ENCODE measurements at places on chromosomes 1 and 21.

GRCh38 chr1:179001451-179001850 lies 24.2 kb upstream of the FAM20B start:
- no peak overlapping the region for H3K4me3 ChIP-seq
- no peaks in the 10 kb centered on the region for H3K36me3 ChIP-seq
- no peaks in the 10 kb centered on the region for H3K27me3 ChIP-seq
- no peak overlapping the region for H3K27ac ChIP-seq
- DNase-seq = no peak
- peaks cover 6% of the 10 kb centered on the region for H3K4me1 ChIP-seq

GRCh38 chr1:234111458-234112142 lies 207.1 kb downstream of the SLC35F3 start:
- DNase-seq = no peak
- H3K36me3 ChIP-seq = no peaks in the 10 kb centered on the region
- H3K27me3 ChIP-seq = no peaks in the 10 kb centered on the region
- no peak overlapping the region for H3K4me3 ChIP-seq

- H3K4me1 ChIP-seq = no peaks in the 10 kb centered on the region
- no peak overlapping the region for H3K4me3 ChIP-seq
- no peaks in the 10 kb centered on the region for H3K27me3 ChIP-seq
- H3K27ac ChIP-seq = no peak overlapping the region
- no peaks in the 10 kb centered on the region for H3K36me3 ChIP-seq
Observed at GRCh38 chr1:231575472-231575871, 47.0 kb downstream of the TSNAX start.

- H3K4me3 ChIP-seq = no peak overlapping the region
- no peaks in the 10 kb centered on the region for H3K36me3 ChIP-seq
- H3K27ac ChIP-seq = no peak overlapping the region
- no peak for DNase-seq
- H3K4me1 ChIP-seq = no peaks in the 10 kb centered on the region
Observed at GRCh38 chr1:229238674-229239415, 32.1 kb upstream of the RAB4A start.

- DNase-seq = no peak
- H3K36me3 ChIP-seq = peaks cover 22% of the 10 kb centered on the region
- H3K4me3 ChIP-seq = no peak overlapping the region
Observed at GRCh38 chr1:92307980-92308379, 9.1 kb downstream of the RPAP2 start.

DNA sequence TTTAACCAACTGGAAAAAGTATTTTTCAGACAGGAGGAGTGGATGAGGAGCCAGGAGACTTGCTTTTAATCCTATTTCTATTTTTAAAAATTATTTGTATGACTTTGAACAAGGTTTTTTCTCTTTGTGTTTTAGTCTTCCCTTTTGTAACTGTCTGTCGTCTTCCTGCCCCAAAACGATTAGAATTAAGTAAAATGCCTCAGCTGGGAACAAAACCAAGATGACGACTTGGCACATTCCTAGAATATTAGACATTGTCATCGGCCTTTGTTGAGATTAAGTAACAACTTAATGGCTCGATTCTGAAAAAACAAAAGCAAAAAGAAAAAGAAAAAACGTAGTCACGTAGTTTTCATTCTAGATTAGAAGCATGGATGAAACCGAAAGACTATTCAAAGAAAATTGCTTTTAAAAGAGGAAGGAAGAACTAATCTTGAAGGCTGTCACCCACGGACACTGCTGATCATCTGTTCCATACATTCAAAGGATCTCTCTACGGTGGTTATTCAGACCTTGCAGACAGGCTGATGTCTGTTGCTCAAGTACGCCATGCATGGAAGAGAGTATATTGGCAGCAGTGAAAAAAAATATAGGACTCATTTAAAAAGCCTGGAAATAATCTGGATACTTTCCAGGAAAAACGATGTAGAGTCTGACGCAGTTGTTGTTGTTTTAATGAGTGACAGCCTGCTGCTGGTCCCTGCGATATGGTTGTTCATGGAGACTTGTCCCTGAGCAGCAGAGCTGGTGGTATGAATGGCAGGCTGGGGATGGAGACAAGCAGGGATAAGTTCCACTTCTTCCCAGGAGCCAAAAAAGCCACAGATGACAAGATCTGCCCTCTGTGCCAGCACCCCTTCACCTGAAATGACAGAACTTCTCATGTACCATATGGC lies 16.8 kb downstream of the GNG4 start:
- no peak for DNase-seq
- no peaks in the 10 kb centered on the region for H3K36me3 ChIP-seq
- no peak overlapping the region for H3K4me3 ChIP-seq
- H3K4me1 ChIP-seq = no peaks in the 10 kb centered on the region
- no peak overlapping the region for H3K27ac ChIP-seq

DNA sequence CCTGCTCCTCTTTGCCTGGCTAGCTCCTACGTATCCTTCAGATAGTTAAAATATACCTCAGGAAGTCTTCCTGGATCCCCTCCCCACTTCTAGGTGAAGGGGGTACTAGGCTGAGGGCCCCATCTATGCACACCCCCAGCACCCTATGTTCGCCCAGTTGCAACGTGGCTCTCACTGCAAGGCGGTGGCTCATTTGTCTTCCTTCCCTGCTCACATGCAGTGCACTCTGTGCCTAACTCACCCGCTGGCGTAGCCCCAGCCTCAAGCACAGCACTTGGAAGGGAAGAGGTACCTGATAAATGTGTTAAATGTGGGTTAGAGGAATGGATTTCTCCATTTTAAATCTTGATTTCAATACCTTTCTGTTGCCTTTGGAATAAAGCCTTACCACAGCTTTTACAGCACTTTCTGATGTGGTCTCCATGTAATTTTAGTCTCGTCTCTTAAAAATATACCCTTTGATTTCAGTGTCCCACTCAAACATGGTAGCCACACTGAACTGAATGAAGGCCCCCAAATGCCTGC lies 39.3 kb downstream of the L1TD1 start:
- H3K4me3 ChIP-seq = no peak overlapping the region
- no peaks in the 10 kb centered on the region for H3K27me3 ChIP-seq
- H3K36me3 ChIP-seq = no peaks in the 10 kb centered on the region
- no peak for DNase-seq
- H3K4me1 ChIP-seq = no peaks in the 10 kb centered on the region
- no peak overlapping the region for H3K27ac ChIP-seq

- DNase-seq = no peak
- no peaks in the 10 kb centered on the region for H3K36me3 ChIP-seq
- no peak overlapping the region for H3K4me3 ChIP-seq
- H3K27me3 ChIP-seq = no peaks in the 10 kb centered on the region
- no peaks in the 10 kb centered on the region for H3K4me1 ChIP-seq
Observed at GRCh38 chr21:24509131-24509530, 1098.2 kb downstream of the MRPL39 start.

DNA sequence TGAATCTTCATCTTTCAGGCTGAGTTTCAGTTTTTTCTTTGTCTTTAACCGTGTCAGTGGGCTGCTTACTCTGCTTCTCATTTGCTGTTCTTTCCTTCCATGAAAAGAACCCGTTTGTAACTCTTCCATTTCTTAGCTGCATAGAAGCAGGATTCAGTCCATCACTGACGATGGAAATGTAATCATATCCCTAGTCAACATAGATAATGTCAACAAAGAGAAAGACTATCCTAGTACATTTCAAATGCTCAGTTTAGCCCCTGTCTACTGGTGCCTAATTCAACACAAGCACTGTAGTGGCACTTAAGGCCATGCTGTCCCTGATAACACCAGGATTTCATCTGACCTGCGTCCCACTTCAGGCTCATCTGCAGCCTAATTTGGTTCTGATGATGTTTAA lies 376 bp downstream of the GBP1 start:
- no peaks in the 10 kb centered on the region for H3K27me3 ChIP-seq
- peaks cover 10% of the 10 kb centered on the region for H3K4me1 ChIP-seq
- peak overlapping the region; percentile 56 for H3K4me3 ChIP-seq
- peak overlapping the region; percentile 74 for H3K27ac ChIP-seq

DNA sequence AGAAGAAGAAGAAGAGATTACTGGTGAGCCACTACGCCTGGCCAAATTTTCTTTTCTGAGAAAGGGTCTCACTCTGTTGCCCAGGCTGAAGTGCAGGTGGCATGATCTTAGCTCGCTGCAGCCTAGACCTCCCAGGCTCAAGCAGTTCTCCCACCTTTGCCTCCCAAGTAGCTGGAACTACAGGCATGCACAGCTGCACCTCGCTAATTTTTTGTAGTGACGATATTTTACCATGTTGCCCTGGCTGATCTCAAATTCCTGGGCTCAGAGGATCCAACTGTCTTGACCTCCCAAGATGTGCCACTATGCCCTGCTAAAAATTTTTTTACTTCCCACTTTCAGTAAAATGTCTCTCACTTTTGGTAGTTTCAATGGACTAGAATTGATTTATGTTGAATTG lies 24.4 kb downstream of the TMEM200B start:
- DNase-seq = no peak
- H3K27ac ChIP-seq = no peak overlapping the region
- H3K36me3 ChIP-seq = peaks cover 59% of the 10 kb centered on the region
- no peaks in the 10 kb centered on the region for H3K4me1 ChIP-seq
- no peak overlapping the region for H3K4me3 ChIP-seq
- H3K27me3 ChIP-seq = no peaks in the 10 kb centered on the region

- no peaks in the 10 kb centered on the region for H3K36me3 ChIP-seq
- H3K4me3 ChIP-seq = no peak overlapping the region
- no peaks in the 10 kb centered on the region for H3K4me1 ChIP-seq
Observed at GRCh38 chr21:41596241-41596925, 88.4 kb upstream of the TMPRSS2 start.

- H3K27me3 ChIP-seq = no peaks in the 10 kb centered on the region
- no peak overlapping the region for H3K4me3 ChIP-seq
- H3K27ac ChIP-seq = peak overlapping the region; percentile 97
- H3K4me1 ChIP-seq = peaks cover 55% of the 10 kb centered on the region
Observed at GRCh38 chr1:40379785-40380452, 6.4 kb downstream of the SMAP2 start.

DNA sequence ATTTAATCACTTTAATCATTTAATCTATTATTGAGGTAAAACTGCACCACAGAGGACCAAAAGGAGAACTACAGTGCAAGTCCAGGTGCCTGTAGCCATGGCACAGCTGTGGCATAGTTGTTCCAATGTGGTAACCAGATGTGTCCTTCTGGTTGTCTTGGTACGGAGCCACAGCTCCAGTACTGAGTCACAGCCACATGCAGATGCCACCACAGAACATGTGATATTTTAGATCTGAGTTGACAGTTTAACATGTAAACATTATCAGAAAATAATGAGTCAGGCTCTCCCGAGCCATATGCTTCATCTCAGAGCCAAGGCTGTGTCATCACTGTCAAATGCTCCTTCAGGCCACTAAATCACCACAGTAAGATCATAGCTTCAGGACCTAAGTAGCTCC lies 56.4 kb upstream of the RGS7 start:
- H3K4me3 ChIP-seq = no peak overlapping the region
- no peak overlapping the region for H3K27ac ChIP-seq
- H3K4me1 ChIP-seq = no peaks in the 10 kb centered on the region
- H3K36me3 ChIP-seq = no peaks in the 10 kb centered on the region
- no peaks in the 10 kb centered on the region for H3K27me3 ChIP-seq
- DNase-seq = no peak

GRCh38 chr1:234745276-234745675 lies 135.3 kb upstream of the IRF2BP2 start:
- H3K36me3 ChIP-seq = no peaks in the 10 kb centered on the region
- no peak for DNase-seq
- no peak overlapping the region for H3K4me3 ChIP-seq

- no peaks in the 10 kb centered on the region for H3K4me1 ChIP-seq
- H3K27me3 ChIP-seq = no peaks in the 10 kb centered on the region
- no peaks in the 10 kb centered on the region for H3K36me3 ChIP-seq
- peak; percentile 14 for DNase-seq
- H3K27ac ChIP-seq = no peak overlapping the region
- no peak overlapping the region for H3K4me3 ChIP-seq
Observed at GRCh38 chr1:110196917-110197765, 13.0 kb upstream of the KCNC4 start.

- H3K27me3 ChIP-seq = no peaks in the 10 kb centered on the region
- DNase-seq = no peak
- no peak overlapping the region for H3K4me3 ChIP-seq
Observed at GRCh38 chr1:216814576-216815259, 91.5 kb upstream of the ESRRG start.

- no peak for DNase-seq
- no peaks in the 10 kb centered on the region for H3K4me1 ChIP-seq
- no peak overlapping the region for H3K4me3 ChIP-seq
- H3K27ac ChIP-seq = no peak overlapping the region
- H3K36me3 ChIP-seq = peaks cover 25% of the 10 kb centered on the region
- H3K27me3 ChIP-seq = no peaks in the 10 kb centered on the region
Observed at GRCh38 chr21:43004926-43005325, 30.6 kb downstream of the PKNOX1 start.

- DNase-seq = no peak
- H3K4me1 ChIP-seq = peaks cover 6% of the 10 kb centered on the region
- no peaks in the 10 kb centered on the region for H3K27me3 ChIP-seq
- no peaks in the 10 kb centered on the region for H3K36me3 ChIP-seq
- H3K4me3 ChIP-seq = no peak overlapping the region
Observed at GRCh38 chr1:110967256-110967655, 3.5 kb upstream of the LRIF1 start.

GRCh38 chr1:206472454-206472853 lies 2.2 kb downstream of the IKBKE start:
- H3K27ac ChIP-seq = peak overlapping the region; percentile 68
- peaks cover 40% of the 10 kb centered on the region for H3K36me3 ChIP-seq
- peaks cover 45% of the 10 kb centered on the region for H3K4me1 ChIP-seq
- DNase-seq = no peak

GRCh38 chr1:44721485-44722361 lies 9.2 kb downstream of the RNU5D-1 start:
- H3K36me3 ChIP-seq = no peaks in the 10 kb centered on the region
- no peak overlapping the region for H3K4me3 ChIP-seq
- H3K27ac ChIP-seq = peak overlapping the region; percentile 57
- peak; percentile 51 for DNase-seq
- peaks cover 21% of the 10 kb centered on the region for H3K4me1 ChIP-seq

GRCh38 chr1:77594366-77595112 lies 87.9 kb downstream of the ZZZ3 start:
- no peaks in the 10 kb centered on the region for H3K27me3 ChIP-seq
- no peaks in the 10 kb centered on the region for H3K36me3 ChIP-seq
- no peaks in the 10 kb centered on the region for H3K4me1 ChIP-seq
- DNase-seq = no peak
- no peak overlapping the region for H3K4me3 ChIP-seq
- H3K27ac ChIP-seq = no peak overlapping the region

DNA sequence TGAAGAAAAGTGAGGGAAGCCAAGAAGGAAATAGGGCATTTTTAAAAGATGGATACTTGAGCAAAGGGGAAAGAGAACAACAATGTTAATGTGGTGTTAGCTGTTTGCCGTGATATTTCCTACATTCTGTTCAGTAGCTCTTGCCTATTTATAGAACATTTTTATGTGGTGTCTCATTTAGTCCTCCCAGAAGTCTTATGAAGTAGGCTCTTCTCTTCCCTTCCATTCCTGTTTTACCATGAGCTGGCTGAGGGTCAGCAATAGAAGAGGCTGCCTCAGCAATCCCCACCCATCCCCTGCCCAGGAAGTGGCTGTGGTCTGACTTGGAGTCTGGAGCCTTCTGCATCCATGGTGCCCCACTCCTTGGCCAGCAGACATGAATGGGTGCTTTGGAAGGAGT lies 60.1 kb downstream of the KIAA0040 start:
- H3K4me1 ChIP-seq = no peaks in the 10 kb centered on the region
- H3K36me3 ChIP-seq = no peaks in the 10 kb centered on the region
- H3K27ac ChIP-seq = no peak overlapping the region
- H3K4me3 ChIP-seq = no peak overlapping the region
